Hepatic stellate cell (primary cell): ENCODE measurements at places on chromosomes 6 and 20.

DNA sequence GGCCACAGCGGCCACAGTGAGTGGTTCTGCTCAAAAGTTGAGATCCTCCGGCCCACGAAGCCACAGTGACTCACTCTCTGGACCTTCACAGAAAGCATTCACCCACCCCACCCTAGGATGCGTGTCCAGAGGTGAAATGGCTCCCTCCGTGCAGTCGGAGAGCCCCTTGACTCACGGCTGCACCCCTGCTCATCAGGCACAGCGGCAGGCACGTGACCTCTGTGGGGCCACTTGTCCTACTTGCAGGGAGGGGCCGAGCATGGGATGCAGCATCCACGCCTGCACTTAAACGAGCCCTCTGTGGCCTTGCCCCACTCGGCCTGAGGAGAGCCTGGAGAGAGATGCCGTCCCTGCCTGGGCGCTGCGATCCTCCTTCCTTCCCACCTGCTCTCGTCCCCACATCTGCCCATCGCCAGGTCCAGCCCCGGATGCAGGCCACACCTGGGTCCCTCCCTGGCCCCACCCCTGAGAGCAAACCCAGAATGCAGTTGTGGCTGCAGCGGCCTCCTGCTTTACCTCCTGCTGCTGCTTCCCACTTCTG, 28.7 kb downstream of the NTSR1 start:
- no peak for DNase-seq

DNA sequence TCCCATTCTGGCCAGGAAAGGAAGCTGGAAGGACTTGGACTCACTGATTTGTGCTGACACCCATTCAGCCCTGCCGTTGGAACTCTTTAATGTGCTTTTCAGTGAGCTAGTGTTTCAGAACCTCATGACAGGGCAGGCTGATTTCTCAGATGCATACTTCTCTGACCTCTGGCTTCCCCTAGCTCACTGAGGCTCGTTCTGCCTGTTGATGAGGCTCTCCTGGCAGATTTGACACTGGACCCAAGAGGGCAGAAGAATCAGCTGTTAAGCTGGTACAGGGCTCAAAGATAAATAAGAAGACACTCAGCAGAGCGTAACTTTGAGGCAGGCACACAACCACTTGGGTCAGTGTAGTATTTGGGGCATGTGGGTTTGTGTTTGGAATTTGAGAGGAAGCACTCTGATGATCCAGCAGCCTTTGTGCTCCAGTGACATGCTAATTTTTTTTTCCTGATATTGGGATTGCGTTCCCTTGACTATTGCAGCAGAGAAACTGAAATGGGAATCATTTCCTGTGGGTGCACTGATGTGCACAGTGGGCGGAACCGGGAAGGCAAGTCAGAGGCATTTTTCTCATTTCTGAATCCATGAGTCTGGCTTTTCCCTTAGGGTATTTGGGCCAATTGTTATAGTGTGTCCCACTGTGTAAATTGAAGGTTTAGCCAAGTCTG, 80.2 kb downstream of the CARMIL1 start:
- DNase-seq = peak; percentile 57

DNA sequence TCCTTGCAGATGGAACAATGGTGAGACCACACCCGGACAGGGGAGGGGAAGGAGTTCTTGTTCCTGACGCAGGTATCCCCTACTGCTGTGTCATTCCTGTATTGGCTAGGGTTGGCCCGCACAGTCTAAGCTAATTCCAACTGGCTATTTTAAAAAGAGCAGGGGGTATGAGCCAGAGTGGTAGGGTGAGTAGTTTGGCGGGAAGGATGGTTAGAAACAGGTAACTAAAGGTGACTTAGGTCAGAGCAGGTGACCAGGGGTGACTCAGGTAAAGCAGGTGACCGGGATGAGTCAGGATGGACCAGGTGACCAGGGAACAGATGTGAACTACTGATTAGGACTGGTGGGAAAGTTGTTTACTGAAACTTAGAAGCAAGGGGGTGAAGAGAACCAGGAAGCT, 58.0 kb downstream of the ZNF292 start:
- DNase-seq = no peak

GRCh38 chr6:35703554-35703953, 14.8 kb upstream of the FKBP5 start:
- no peak for DNase-seq

DNA sequence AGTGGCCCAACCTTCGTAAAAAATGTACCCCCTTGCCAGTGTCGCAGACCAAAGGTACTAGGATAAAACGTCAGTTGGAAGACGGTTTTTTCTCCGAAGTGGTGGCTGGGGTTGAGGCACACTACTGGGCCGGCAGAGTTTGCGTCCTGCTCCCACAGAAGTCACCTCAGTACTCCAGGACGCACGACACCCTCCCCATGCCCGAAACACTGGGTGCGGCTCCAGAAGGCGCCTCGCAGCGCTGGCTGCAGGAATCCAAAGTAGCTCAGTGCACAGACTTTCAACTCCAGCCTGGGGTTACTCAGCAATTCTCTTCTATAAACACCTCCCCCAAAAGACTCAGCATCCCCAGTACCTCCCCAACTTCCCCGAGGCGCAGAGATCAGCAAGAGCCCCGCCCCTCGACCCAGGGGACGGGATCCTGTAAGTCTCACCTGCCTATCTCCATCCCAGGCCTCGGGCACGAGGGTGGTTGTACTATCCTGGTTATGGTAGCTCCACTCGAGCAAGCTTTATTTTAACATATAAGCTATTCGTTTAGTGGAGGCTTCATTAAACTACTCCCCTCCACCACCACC, 88.2 kb downstream of the ZFP64 start:
- DNase-seq = peak; percentile 15

DNA sequence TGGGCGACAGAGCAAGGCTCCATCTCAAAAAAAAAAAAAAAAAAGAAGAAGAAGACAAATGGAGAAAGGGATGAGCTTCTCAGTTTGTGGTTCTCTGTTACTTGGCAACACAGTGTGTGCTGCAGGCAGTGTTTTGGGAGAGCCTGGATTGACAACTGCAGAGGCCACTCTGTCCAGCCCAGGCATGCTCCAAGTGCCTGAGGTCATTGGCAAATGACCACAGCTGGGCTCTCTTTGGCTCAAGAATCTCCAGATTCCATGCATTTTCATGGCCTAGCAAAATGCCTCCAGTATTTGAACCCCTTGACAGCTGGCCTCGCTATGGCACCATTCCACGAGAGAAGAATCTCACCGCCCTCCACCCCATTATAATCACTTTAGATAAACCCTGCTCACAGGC, 126.2 kb downstream of the ANKRD60 start:
- DNase-seq = no peak

GRCh38 chr20:63696306-63696627, 185 bp upstream of the TNFRSF6B start:
- no peak for DNase-seq

DNA sequence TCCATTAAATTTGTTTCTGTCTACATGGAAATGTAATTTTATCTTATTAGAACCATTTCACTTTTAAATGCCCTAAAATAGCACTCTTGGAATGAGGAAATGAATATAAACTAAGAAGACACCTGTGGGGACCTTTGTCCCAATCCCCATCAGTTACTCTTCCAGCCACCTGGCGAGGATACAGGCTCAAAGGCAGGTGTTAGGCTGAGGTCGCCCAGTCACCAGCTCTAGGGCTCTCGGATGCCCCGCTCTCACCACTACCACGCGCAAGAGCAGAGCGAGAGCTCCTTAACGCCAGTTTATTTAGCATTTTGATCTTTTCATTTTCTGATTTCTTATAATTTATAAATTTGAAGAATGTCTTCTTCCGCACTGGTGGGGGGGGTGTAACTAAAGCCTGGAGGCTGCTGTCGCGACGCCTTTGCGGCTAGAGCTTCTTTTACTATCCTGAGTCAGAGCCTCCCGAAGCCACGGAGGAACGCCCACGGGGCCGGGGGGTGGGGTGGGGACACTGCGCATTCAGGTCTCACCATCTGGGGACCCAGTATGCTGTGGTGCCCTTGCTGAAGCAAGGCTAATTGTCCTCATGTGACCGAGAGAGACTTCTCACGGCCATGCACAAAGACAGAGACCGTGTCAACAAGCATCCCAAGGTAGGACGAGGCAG, 38.7 kb upstream of the AFDN start:
- no peak for DNase-seq

DNA sequence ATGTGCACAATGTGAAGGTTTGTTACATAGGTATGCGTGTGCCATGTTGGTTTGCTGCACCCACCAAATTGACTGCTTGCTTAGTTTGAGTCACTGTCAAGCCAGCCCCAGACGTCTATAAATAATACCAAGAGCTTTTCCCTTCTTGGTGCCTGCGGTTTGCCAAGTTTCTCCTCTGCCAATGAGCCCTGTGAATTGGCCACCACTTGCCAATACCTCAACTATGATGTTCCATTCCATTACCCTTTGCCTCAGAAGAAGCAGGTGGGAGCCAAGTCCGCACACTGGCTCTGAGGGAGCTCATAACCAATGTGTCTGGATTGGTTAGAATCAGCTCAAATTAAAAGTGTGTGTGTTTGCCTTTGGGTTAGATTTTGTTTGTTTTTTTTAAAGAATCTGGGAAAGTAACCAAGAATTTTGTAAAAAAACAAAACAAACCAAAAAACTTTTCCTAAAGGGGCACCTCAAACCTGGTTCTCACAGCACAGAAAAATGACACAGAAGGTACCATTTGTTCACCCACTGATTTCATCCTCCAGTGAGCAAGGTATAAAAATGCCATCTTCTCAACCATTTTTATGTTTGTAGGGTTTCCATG, 244.7 kb upstream of the PRND start:
- no peak for DNase-seq

- no peak for DNase-seq
Measured at GRCh38 chr20:53662595-53662994, 69.0 kb upstream of the ZNF217 start.

GRCh38 chr20:35555951-35556645, 14.2 kb downstream of the ERGIC3 start:
- no peak for DNase-seq

DNA sequence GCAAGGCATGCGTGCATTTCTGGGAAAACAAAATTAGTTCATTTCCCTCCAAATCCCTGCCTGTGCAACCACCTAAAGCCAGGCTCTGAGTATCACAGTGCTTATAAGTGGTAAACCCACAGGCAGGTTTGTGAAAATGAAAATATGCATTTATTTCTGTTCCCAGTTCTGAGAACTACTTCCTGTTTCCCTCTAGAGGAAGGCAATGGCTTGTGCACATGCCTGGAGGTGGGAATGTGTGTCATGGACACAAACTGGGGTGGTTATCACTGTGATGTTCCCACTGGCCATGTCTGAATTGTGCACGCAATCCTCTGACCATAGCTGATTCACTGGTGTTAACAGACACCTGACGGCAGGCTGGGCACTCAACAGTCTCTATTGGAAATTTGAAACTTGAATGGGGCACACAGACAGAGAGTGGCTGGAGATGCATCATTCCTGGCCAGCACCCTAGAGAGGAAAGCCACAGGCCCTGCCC, 26.3 kb downstream of the FAM110A start:
- no peak for DNase-seq

DNA sequence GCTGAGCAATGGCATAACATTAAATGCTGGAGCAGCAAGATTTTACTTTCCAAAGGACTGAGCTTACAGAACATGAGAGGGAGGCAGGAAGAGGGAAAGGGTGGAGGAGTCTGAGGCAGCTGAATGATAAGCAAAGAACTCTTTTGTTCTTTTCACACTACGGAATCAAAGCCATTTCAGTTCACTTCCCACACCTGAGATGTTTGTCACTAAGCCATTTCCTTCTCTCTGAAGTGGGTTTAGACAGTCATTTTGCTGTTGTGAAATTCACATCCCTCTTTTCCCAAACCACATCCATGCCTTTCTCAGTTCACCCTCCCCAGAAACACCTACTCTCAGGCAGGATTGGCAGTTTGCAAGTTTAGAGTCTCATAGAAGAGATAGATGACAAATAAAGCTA, 267.9 kb downstream of the ADGRG6 start:
- DNase-seq = no peak

DNA sequence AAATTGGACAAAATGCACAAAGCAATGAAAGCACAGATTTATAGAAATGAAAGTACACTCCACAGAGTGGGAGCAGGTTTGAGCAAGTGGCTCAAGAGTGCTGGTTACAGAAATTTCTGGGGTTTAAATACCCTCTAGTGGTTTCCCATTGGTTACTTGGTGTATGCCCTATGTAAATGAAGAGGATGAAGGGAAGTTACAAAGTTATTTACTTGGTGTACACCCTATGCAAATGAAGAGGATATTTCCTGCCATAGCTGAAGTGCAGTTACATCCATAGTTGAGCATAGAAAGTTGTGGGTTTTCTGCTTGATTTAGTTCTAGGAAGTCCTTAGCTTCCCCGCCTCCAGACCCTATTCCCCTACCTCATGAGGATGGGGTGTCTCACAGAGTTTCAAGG, 22.7 kb downstream of the BCAS1 start:
- DNase-seq = no peak

- DNase-seq = no peak
Measured at GRCh38 chr20:38918172-38918571, 8.0 kb upstream of the FAM83D start.

DNA sequence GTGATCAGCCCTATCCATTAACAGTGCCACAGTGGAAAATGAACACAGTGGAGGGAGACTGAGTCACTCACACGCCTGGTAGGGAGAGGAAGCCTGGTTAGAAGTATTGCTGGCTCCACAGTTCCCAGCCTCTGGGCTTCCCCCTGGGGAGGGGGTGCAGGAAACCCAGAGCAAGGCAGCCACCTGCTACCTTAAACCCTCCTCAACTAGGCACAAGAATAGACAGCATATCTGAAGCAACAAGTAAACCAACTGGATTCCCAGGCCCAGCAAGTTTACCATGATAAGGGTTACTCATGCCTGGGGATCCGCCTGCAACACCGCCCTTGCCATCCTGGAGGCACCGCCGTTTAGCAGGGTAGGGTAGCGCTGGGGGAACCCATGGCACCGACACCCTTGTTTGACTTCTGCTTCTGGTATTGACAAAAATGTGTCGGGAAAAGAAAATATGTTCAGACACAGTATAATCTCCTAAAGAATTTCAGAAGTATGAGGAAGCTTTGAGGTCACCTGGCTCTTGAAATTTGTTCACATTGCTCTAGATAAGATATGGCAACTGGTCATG, 38.3 kb downstream of the SLC22A23 start:
- no peak for DNase-seq

GRCh38 chr6:89148016-89148750, 2.3 kb downstream of the PM20D2 start:
- no peak for DNase-seq

DNA sequence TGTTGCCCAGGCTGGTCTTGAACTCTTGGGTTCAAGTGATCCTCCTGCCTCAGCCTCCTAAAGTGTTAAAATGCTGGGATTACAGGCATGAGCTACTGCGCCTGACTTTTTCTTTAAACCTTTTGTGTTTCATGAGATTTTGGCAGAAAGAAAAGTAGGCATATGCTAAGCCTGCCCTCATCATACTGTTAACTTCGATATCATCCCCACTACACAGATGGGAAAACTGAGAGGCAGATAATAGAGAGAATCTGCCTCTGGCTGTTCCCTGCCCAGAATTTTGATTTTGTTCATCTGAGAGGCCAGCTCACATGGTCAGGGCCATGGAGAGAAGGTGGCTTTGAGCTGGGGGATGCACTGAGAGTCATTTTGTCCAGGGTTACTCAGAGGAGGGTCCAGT, 7.5 kb downstream of the PABPC1L start:
- no peak for DNase-seq

GRCh38 chr6:18725449-18725848, 338.3 kb downstream of the RNF144B start:
- no peak for DNase-seq
